ENCODE measurements at places on chromosomes 4 and X.

GRCh38 chr4:6032249-6033244, 14.3 kb upstream of the C4orf50 start:
- no peak for DNase-seq

DNA sequence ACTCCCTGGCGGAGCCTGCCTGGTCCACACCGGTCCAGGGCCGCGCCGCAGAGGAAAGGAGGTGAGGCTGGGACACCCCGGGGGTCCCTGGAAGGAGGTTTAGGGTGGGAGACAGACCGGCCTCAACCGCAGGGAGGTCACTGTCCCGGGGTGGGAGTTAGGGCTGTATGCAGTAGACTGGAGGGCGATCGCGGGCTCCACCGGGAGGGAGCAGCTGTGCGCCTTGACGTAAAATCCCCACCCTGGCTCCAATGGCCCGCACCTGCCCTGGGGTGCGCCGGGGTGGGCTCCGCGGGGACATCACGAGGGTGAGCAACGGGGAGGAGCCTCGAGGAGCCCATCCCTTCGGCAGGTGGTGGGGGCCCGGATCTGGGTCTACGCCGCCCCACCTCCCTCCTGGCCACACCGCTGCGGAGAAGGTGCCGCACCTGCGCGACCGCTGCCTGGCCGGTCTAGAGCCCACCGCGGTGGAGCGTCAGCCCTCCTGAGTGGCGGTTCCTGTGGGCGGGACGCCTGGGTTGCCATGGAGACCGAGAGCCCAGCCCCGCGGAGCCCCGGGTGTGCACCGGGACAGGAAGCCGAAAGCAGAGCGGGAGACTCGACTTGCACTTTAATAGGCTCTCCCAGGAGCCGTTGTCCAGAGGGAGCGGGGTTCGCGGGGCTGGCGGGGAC, 105.1 kb downstream of the ADRA2C start:
- DNase-seq: no peak

- DNase-seq: no peak
These were observed 163.9 kb upstream of the SLC7A11 start for GRCh38 chr4:138405934-138406567.

- no peak for DNase-seq
These were observed 420 bp downstream of the CC2D2A start for GRCh38 chr4:15470128-15470475.

DNA sequence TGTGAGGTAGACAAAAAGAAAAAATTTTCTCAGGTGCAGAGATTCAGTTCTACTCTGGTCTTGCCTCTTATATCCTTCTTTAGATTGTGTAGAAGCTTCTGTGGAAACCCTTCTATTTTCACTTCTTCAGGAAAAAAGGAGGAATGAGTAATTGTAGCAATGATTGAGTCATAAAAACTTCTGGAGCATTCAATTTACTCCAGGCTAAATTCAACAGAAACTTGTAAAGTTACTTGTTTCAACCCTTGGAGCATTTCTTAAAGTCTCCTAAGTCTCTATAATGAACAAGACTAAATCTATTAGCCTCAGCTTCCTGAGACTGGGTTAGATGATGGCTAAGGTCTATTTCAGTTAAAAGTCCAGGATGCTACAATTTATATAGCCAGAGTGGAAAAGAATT, 29.9 kb downstream of the BOD1L1 start:
- DNase-seq: no peak

DNA sequence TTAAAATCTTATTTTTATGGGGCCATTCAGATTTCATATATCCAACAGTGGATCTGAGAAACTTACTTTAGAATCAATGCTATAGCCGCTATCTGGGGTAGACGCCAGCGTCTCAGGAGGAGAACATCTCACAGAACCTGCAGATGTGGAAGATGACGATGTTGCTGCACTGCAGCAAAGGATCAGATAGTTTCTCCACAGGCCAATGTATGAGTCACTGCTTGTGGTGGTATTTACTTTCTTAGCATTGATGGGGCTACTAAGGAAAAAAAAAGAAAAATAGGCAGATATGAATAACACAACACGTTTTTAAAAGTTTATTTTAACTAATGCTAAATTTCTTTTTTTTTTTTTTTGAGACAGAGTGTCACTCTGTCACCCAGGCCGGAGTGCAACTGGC, 85.9 kb downstream of the ZAR1 start:
- DNase-seq: no peak

- DNase-seq: no peak
These were observed 1507.1 kb downstream of the C4orf33 start for GRCh38 chr4:130603043-130603442.

DNA sequence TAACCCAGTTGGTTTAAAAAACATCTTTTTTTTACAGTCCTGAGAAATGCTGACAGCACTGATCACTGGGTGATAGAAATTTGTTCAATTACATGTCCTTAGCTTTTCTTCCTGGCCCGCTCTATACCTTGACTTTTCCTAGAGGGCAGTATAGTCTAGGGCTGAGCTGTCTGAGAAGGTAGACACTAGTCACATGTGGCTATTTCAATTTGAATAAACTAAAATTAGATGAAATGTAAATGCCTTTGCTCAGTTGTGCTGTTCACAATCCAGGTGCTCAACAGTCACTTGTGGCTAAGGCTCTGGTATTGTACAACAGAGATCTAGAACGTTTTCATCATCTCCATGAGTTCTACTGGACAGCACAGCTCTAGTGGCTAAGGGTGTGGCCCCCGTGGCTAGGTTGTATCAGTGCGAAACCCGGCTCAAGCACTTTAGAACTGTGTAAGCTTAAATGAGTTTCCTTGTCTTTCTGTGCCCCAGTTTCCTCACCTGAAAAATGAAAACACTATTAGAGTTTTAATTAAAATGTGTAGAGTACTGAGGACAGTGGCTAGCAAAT, 111.6 kb upstream of the WDR17 start:
- DNase-seq: no peak

DNA sequence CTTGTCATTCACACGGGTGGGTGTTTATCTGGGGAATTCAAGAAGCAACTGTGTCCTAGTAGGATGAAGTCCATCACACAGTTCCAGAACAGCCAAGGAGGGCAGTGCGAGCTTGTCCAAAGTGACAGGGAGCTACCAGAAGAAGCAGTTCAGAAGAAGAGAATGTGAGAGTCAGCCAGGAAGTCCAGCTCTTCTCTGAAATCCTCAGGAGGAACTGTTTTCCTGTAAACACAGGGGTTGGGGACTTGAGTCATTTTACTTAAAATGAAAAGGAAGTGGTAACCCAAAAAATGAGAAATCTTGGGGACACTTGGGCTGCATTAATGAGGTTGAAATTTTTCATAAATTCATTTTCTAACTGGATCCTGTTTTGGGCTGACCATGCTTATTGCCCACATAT, 8.2 kb upstream of the TLR10 start:
- DNase-seq: no peak

- DNase-seq: no peak
These were observed 343.8 kb upstream of the CLNK start for GRCh38 chr4:11028334-11028733.

- no peak for DNase-seq
These were observed 92.6 kb downstream of the NXF2 start for GRCh38 chrX:102339312-102340298.

DNA sequence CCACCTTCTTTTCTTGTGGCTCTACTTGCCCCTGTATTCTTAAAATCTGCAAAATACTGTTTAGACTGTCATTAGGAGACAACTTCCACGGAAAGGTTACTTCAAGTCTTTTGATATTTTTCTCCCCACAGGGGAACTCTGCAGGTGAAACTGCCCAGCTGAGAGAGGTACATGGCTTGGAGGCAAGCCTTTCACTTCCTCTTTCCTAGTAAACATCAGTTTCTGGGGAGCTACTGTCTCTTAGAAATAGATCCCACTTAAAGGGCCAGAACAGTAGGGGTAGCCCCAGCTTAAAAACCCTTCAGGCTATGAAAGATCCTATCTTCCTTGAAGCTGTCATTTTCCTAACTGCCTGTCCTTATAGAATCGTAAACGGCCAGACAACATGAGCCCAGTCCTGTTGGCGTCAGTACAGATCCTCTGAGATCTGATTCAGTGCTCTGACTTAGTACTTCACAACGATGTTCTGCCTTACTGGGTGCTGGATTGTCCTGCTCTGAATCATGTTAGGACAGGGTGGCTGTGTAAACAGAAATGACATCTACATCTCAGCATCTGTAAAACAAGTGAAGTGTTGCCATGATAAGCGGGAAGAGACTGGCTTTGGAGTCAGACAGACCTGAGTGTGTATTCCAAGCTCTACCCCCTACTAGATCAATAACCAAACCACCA, 102.1 kb downstream of the ITIH6 start:
- no peak for DNase-seq

DNA sequence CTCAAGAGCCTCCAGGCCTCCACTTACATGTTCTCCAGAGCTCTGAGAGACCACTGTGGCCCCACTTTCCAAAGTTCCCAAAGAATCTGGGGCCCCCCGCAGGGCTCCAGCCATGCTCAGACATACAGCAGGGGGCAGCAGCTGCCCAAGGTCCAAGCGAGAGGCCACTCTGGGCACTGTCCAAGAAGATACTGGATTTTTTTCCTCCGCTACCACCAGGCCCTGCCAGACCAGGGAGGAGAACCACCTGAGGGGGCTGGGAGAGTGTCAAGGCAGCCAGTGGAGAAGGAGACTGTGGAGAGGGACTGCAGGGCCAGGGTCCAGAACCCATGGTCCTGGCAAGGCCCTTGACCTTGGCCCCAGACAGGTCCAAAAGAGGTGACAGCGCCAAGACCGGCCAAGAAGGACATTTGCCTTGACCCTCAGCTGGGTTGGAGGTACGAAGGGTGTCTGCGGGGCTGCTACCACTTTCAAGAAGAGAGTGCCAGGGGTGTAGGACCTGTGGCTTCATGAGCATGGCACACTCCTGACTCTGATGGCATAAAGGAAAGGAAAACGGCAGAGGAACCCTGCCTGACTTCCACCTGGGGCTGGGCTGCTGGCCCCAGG, 5.3 kb downstream of the EMD start:
- no peak for DNase-seq

- no peak for DNase-seq
These were observed 203.9 kb downstream of the EVC2 start for GRCh38 chr4:5504486-5504885.

GRCh38 chrX:154381271-154381670, 2.2 kb downstream of the EMD start:
- no peak for DNase-seq

DNA sequence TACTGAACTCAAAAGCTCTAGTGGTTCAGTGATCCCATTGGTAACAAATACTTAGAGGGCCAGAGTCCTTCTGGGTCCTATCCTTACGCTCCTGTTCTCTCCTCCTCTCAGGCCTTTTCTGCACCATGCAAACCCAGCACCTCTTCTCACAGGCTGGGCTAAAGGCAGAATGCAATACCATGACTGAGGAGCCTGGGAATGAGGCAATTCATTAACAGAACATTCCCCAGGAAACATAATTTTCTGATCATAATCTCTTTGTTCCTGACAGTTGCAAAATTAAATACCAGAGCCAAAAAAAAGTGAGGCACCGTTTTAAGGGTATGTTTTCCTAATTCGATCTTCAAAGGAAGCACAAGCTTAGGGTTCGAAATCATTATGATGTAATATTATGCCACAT, 9.0 kb downstream of the SORBS2 start:
- DNase-seq: no peak

DNA sequence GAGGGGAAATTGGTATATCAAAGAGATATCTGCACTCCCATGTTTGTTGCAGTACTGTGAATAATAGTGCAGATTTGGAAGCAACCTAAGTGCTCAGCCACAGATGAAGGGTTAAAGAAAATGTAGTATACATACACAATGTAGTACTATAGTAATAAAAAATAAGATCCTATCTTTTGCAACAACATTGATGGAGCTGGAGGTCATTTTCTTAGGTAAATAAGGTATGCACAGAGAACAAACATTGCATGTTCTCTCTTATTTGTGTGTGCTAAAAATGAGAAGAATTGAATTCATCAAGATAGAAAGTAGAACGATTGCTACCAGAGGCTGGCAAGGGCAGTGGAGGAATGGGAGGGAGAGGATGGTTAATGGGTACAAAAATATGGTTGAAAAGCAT, 117.9 kb upstream of the TRAM1L1 start:
- no peak for DNase-seq

GRCh38 chrX:133335027-133335426, 80.3 kb downstream of the GPC4 start:
- DNase-seq: no peak

DNA sequence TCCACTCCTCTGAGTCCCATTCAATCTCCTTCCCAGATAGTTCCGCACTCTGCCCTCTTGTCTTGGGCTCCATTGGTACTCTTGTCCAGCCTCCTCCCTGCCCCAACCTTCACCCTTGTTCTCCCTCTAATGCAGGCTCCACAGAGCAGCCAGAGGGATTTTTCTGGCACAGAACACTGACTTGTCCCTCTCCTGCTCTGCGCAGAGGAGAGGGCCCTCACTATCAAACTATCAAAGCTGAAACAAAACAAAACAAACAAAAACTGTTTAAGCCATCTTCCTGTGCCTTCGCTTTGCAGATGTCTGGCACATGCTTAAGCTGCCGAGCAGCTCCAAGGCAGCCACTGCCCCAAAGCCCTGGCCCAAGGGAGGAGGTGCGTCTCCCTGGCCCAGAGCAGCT, 2.9 kb downstream of the CNGA2 start:
- DNase-seq: no peak

GRCh38 chr4:148017801-148018200, 285.9 kb downstream of the ARHGAP10 start:
- no peak for DNase-seq

GRCh38 chr4:60129740-60130139, 1070.4 kb upstream of the ADGRL3 start:
- DNase-seq: no peak

GRCh38 chr4:3491681-3492405, 28.7 kb downstream of the DOK7 start:
- DNase-seq: no peak

DNA sequence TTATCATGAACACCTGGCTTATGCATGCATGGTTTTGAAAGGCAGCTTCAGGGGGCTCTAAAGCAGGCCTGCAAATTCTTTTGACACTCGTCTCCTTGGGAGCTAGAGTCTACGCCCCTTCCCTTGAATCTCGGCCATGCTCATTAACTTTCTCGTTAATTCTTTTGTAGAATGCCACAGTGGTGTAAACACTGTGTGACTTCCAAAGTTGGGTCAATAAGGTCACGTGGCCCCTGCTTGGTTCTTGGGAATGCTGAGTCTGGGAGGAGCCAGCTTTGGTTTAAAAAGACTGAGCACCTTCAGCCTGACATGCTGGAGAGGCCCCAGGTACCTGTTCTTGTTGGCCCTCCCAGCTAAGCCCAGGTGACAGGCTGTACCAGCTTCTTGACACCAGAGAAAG, 228.4 kb downstream of the DHRSX start:
- DNase-seq: no peak

DNA sequence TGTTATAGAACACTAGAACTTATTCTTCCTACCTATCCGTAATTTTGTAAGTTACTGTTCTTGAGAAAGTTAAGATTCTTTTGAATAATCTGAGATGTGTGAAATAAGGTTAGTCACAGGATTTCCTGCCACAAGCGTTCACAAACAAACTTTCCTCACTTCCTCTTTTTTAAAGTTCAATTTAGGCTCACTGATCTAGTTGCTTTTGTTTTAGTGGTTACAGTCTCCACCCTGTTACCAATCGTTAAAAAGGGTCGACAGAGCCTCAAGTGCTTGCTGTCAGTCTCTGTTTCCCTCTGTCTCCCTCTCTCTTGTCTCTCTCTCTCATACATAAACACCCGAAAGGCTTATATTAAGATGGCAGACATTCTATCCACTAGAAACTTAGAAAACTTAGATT, 35.9 kb upstream of the STK26 start:
- no peak for DNase-seq
